K562 (cell line): ENCODE measurements at places on chromosomes 2 and 18. TPM values are rescaled to one million over a fixed set of nuclear protein-coding genes. Genes with fewer than 3 reads are reported as not detected.

DNA sequence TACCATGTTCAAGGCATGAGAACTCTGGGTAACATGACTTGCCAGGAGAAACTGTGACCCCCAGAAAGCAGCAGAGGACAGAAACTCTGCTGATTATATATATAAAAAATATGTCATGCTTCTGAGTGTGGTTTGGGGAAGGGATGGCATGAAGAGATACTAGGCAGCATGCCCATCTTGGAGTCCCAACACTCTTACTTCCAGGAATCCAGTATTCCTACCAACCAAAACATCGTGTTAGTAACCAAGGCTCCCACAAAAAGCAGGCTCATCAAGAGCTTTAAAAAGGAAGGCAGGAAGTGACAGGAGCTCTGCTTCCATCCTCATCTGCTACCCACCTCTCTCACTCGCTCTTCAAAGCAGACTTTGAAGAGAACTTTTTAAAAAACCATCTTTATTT lies 31.6 kb upstream of the TWIST2 start:
- DNase-seq = no peak

GRCh38 chr2:171996021-171996420 lies 3.7 kb upstream of the METAP1D start:
- no peak for DNase-seq

GRCh38 chr2:32506446-32506845 lies 121.4 kb upstream of the TTC27 start:
- no peak for DNase-seq

GRCh38 chr2:86704459-86704971 lies 15.6 kb upstream of the RMND5A start:
- DNase-seq = no peak

- no peak for DNase-seq
These were observed at the start of gene COL5A2 for GRCh38 chr2:189179570-189179950. COL5A2 (minus strand) TSS chr2:189179761; CDS start chr2:189179604, 157 bp downstream.

- no peak for DNase-seq
These were observed 344.6 kb downstream of the ARHGAP15 start for GRCh38 chr2:143473820-143474219.

- no peak for DNase-seq
These were observed 43.9 kb upstream of the RAPH1 start for GRCh38 chr2:203578759-203579643.

DNA sequence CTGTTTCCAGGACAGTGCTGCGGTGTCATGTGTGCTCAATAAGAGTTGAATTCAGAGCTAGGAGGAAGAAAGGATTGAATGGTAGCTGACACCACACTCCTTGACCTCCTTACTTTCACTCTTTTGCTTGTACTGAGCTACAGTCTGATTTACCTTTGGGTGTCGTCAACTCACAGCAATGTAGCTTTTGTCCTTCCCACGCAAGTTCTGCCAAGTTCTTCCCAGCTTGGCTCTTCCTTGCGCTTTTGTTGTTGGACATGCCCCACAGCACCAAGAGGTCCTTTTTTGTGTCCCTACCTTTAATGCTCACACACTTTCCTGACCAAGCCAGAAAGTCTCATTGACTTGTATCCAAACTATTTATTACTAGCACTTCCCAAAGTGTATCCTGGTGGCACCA lies 38.3 kb upstream of the ITGB6 start:
- no peak for DNase-seq

GRCh38 chr2:73293534-73294171 lies at the start of gene EGR4:
EGR4 (minus strand) TSS chr2:73293548; CDS start chr2:73293317, 231 bp downstream.
- peak; percentile 68 for DNase-seq

GRCh38 chr2:215811409-215812345 lies 201.7 kb downstream of the MREG start:
- no peak for DNase-seq

GRCh38 chr2:239882331-239882732 lies 142.8 kb downstream of the NDUFA10 start:
- peak; percentile 25 for DNase-seq

TMEM163 gene
- 0.11 and 0.16 TPM in 2 replicates for total RNA-seq

SCLY gene
- 32.2 and 38.2 TPM in 2 replicates for total RNA-seq

ANKRD23 gene
- 2.8 and 4.1 TPM in 2 replicates for total RNA-seq
